Stimulated activated CD4-positive, alpha-beta T cell treated with anti-CD3 and anti-CD28 coated beads, Interleukin-2, amount 100 ng/mL, for 24 hours (primary cell): ENCODE measurements at places on chromosomes 6 and 20.

GRCh38 chr6:114339706-114340105 lies 3.1 kb downstream of the HS3ST5 start:
- no peak for DNase-seq

- no peak for DNase-seq
Measured at GRCh38 chr6:170476360-170476759, 76.7 kb downstream of the PSMB1 start.

GRCh38 chr6:39269961-39270360 lies 40.7 kb upstream of the KCNK5 start:
- no peak for DNase-seq

DNA sequence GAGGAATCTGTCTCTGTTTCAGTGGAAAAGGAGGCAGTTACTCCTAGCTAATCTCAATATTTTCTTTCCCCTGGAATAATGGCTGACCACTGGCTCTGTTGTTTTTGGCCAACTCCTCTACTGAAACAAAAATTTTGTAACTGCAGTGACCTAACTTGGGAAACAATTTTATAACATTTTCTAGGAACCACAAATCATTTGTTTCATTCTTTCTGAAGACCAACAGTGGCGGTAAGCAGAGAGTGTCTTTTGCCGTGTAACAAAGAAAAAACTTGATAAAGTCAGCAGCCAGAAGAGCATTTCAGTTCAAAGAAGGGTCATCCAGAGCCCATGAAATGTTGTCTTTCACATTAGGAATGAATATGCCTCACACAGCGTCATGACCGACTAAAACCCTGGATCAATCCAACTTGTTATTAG lies 11.8 kb upstream of the BFSP1 start:
- DNase-seq = no peak

DNA sequence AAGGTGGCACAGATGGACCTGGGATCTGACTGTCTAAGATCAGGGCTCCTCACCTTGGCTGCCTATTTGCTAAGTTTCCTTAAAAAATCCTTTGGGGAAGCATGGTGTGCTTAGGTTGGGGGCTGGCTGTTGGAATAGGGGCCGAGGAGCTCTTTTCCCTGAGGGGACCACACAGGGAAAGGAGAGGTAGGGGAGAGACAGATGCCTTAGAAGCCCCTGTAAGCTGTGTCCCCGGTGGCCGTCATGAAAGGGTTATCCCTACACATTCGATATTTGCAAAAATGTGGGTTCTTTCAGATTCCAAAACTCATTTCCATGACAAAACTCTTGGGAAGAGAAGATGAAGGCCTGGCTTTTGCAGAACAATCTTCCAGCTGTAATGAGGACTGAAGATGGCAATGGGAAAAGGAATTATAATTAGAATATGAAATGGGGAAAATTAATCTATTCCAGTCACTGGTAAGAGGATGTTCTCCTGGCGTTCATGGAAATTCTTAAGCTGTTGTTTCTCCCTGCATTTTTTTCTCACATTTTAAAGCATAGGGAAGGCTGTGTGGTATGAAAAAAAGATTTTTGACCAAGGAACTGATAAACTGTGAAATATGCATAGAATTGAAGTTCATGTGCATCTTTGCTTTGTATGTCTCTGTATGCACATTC lies 53.8 kb downstream of the TOX2 start:
- no peak for DNase-seq

- DNase-seq = no peak
Measured at GRCh38 chr6:264626-265025, 27.7 kb upstream of the DUSP22 start.
